ENCODE measurements at places on chromosomes 2 and 18.
A peak's percentile ranks its signal among the peaks of the same experiment; 100 is the strongest.

GRCh38 chr18:31225668-31226067 lies 63.0 kb upstream of the DSC1 start:
- DNase-seq: peak; percentile 5

- DNase-seq: no peak
These were observed 163.9 kb upstream of the DNMT3A start for GRCh38 chr2:25505622-25506021.

GRCh38 chr2:96265840-96266679 lies at the start of the genes CIAO1 and TMEM127:
CIAO1 (plus strand) TSS chr2:96266225; CDS start chr2:96266351, 126 bp downstream.
TMEM127 (minus strand) TSS chr2:96265997; CDS start chr2:96265381, 616 bp downstream.
- DNase-seq: peak; percentile 98

GRCh38 chr2:223865907-223866508 lies 28.6 kb upstream of the AP1S3 start:
- DNase-seq: no peak

GRCh38 chr2:236261452-236261851 lies 2.8 kb downstream of the ASB18 start:
- DNase-seq: no peak

DNA sequence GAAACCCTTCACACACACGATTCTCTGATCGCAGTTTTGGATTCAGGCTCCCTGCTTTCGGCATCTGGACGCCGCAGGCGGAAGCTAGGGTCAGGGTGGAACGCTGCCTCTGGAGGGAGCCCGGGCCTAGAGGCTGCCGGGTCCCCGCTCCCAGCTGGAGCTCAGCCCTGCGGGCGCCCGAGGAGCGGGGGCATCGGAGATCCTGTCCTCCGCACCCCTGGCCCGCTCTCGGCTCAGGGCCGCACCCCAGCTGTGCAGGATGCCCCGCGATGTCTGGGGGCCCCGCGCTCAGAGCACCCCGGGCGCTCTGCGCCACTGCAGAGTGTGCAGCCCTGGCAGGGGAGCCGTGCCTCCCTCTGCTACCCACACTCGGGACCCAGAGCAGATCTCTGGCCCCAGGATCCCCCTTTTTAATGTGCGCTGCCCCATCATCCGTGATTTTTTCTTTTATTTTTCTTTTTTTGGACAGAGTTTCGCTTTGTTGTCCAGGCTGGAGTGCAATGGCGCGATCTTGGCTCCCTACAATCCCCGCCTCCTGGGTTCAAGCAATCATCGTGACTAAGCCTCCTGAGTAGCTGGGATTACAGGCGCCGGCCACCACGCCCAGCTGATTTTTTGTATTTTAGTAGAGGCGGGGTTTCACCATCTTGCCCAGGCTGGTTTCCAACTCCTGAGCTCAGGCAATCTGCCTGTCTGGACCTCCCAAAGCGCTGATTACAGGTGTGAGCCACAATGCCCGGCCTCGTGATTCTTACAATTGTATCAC lies 54.8 kb upstream of the TUBA3E start:
- no peak for DNase-seq

- DNase-seq: no peak
These were observed 136.5 kb upstream of the SERPINE2 start for GRCh38 chr2:224175538-224175937.

- no peak for DNase-seq
These were observed 865 bp downstream of the GALR1 start for GRCh38 chr18:77250501-77250925.

- no peak for DNase-seq
These were observed 906.6 kb downstream of the DSC3 start for GRCh38 chr18:30135938-30136337.

DNA sequence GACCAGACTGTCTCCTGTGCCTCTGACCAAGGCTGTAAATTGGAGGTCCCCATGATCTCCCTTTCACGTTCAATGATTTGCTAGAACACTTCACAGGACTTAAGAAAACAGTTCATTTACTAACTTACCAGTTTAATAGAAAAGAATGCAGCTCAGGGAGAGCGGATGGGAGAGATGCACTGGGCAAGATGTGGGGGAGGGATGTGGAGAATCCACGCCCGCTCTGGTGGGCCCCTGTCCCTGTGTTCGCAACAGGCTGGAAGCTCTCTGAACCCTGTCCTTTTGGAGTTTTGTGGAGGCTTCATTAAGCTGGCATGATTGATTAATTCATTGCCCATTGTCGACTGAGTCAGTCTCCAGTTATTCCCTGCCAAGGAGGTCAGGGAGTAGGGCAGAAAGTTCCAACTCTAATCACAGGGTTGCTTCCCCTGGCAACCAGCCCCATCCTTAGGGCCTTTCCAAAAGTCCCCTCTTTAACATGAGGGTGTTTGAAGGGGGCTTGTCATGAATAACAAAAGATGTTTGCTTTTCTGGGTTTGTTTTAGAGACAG lies 257.1 kb downstream of the ACKR3 start:
- DNase-seq: no peak
